ENCODE measurements at places on chromosomes 7 and 10.

GRCh38 chr7:110973196-110973990 is 117.5 kb upstream of the LRRN3 start:
- no peak for DNase-seq

DNA sequence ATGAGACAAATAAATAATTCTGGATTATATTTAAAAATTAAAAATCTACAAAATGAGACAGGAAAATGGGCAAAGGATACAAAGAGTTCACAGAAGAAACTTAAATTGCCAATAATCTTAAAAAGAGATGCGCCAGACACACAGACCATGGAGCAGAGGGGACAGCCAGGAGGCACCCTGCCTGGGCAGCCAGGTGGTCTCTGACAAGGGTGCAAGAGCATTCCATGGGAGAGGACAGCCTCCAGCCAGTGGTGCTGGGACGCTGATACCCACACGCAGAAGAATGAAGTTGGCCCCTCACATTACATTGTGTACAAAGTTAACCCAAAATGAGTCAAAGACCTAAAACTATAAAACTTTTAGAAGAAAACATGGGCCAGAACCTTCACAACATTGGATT is 106.3 kb downstream of the NKX6-2 start:
- DNase-seq = no peak

- DNase-seq = no peak
Observed at GRCh38 chr10:97573672-97574071, 1.1 kb downstream of the ANKRD2 start.

DNA sequence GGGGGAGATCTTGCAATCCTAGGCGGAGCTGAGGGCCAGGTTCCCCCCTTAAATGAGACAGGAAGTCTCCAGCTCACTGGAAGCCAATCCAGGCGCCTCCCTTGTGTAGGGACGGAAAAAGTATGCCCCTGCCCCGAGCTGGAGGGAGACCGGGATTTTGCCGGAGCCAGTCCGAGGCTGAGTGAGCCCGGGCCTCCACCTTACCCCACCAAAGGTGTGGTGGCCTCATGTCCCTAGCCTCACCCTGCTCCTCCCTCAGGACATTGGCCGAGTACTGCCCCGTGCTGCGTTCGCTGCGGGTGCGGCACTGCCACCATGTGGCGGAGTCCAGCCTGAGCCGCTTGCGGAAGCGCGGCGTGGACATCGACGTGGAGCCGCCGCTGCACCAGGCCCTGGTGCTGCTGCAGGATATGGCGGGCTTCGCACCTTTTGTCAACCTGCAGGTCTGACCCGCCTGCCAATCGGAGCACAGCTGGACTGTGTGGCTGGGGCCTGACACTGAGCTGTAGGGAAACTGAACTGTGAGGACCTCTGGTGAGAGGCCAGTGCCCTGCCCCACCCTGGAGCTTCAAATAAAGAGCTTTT is 2.0 kb downstream of the FBXL15 start:
- peak; percentile 34 for DNase-seq

- no peak for DNase-seq
Observed at GRCh38 chr7:44764665-44765578, 16.3 kb downstream of the ZMIZ2 start.
